AG04450 (cell line): ENCODE measurements at places on chromosomes 6 and 20. TPM values are rescaled to one million over a fixed set of nuclear protein-coding genes. Genes with fewer than 3 reads are reported as not detected.

DNA sequence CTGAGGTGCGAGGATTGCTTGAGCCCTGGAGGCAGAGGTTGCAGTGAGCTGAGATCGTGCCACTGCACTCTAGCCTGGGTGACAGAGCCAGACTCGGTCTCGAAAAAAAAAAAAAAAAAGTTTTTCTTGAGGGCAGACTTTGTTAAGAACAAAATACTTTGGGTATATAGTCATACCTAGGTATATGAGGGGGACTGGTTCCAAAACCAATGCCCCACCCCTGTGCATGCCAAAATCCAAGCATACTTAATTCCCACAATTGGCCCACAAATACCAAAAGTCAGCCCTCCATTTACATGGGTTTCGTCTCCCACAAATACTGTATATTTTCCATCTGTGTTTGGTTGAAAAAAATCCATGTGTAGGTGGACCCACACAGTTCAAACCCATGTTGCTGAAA lies 119.9 kb downstream of the INSM1 start:
- no peak for DNase-seq

GRCh38 chr20:44279228-44279627 lies 31.8 kb downstream of the FITM2 start:
- peak; percentile 15 for DNase-seq

DNA sequence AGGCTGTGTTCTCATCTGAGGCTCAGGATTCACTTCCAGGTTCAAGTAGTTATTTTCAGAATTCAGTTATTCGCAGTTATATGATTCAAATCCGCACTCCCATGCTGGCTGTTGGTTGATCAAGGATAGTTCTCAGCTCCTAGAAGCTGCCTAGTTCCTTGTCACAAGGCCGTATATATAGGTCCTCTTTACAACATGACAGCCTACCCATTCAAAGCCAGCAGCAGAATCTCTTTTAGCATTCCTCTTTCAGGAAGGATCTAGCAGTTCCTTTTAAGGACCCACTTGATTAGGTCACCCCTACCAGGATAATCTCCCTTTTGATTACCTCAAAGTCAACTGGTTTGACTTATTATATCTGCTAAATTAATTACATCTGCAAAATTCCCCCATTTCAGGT lies 23.8 kb upstream of the LAMP5 start:
- DNase-seq = no peak

RAET1G gene
- 3.0 TPM in 2 replicates for polyA plus RNA-seq

MAP3K4 gene
- polyA plus RNA-seq = 12.3 and 12.7 TPM in 2 replicates
